Activated CD4-positive, CD25-positive, alpha-beta regulatory T cell treated with anti-CD3 and anti-CD28 coated beads, Interleukin-2, amount 50 U/mL, for 16 hours (primary cell): ENCODE measurements at places on chromosomes 3 and 15.
A peak's percentile ranks its signal among the peaks of the same experiment; 100 is the strongest.

DNA sequence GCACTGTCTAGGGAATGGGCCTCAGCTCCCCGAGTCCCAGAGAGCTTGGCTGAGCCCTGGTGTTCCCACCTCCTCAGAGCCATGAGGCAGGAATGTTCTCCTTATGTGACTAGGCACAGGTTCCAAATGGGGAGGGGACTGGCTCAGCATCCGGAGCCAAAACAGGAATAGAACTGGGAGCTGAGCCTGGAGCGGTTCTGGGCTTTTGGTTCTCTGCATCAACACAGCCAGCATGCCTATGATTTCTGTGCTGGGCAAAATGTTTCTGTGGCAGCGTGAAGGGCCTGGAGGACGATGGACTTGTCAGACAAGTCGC lies at the start of gene FAM131A:
TSS of gene FAM131A (plus strand) at position 202 of the 316 bp plus-strand sequence. CDS start at position 233, 31 bp downstream.
- DNase-seq: no peak

GRCh38 chr15:71678191-71678590 lies 132.2 kb upstream of the NR2E3 start:
- no peak for DNase-seq

- no peak for DNase-seq
These were observed 56.0 kb downstream of the RPLP1 start for GRCh38 chr15:69508659-69509058.

GRCh38 chr3:195039180-195039843 lies 231.6 kb downstream of the XXYLT1 start:
- no peak for DNase-seq

GRCh38 chr3:64659617-64659978 lies 28.2 kb downstream of the ADAMTS9 start:
- DNase-seq: no peak

DNA sequence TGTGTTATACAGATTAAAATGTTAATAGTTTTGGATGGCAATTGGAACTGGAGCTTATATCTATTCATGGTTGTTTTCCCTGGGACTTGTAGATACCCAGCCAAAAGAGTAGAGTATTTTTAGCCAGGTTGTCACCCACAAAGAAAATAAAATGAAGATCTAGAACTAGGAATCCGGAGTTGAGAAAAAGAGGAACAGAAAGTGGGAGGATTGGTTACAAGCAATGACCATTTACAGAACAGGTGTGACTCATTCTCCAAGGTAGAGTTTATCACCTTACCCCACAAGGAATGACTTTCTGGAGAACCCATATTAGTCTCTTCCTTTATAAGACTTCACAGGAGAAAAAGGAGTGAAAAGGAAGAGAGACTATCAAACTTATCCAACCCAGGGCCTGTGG lies 99.8 kb downstream of the TMEM108 start:
- no peak for DNase-seq

DNA sequence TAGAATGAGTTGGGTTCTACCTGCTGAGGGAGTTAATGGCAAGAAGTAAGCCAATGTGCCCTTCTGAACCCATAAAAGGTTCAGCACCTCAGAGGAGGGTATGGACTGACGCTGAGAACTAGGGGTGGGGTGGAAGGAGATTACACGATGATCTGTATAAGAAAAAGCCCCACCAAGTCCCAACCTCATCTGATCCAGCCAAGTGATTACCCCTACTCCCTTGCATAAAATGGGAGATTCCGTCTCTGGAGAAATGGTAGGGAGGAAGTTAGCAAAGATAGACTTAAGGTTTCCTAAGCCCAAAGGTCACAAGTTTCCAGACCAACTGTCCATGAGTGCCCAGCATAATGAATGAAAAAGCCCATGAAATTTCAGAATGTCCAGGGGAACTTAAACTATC lies 7.1 kb upstream of the DVL3 start:
- DNase-seq: no peak

DNA sequence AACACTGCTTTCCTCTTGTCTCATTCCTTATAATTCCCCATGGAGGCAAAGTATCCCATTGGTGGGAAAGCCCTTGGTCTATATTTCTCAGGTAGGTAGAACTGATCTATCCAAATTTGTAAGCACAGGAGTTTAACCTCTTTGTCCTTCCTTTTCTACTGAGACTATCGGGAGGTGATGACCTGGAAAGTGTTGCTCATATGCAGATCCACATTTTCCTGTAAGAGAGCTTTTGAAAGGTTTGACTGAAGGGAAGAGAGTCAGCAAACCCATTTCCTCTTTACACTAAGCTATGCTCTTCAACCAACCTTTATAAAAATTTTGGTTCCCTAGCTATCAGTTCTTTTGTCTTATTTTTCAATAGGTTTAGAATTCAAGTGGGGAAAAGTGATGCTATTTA lies 200.7 kb downstream of the TIGIT start:
- no peak for DNase-seq

DNA sequence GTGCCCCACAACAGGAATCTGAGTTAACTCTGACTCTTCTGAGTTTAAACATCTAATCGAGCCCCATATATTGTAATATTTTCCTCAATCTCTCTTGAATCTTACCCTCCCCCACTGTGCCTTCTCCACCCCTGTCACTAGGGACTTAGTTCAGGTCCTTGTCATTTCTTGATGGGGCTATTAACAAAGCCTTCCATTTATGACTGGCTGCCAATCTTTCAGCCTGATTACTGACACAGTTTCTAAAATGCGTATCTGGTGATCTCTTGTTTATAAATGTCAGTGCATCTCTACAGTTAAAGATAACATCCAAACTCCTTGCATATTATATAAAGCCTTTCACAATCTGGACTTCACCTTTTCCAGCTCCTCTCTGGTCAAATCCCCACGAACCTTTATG lies 124.3 kb downstream of the IGSF11 start:
- DNase-seq: no peak

DNA sequence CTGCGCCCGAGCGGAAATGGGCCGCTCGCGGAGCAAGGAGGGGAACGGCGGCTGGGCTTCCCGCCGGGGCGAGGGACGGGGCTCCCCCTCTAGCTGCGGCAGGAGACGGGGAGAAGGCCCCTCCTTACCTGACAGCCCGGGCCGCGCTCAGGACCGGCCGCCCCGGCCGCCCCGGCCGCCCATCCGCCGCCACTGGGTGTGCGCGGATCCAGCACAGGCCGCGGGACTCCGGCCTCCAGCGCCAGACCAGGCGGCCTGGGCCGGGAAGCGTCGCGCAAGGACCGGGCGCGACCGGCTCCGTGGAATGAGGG lies 296 bp downstream of the TPRA1 start:
- DNase-seq: no peak

DNA sequence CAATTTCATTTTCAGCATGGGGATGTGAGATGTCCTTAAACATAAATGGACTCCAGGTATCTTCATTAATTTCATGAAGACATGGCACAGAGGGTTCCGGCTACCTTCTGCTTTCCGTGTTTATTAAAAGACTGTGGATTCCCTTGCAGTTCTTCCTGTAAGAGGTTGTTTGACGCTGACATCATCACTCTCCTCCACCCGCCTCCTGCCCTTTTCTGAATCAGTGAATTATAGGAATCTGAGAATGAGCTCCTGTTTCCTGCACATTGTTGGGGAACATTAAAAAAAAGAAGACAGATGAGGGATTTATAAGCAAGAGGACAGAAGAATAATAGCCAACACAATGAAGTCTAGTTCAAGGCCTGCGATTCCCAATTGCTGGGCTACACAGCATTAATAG lies 191.3 kb downstream of the LPP start:
- no peak for DNase-seq

DNA sequence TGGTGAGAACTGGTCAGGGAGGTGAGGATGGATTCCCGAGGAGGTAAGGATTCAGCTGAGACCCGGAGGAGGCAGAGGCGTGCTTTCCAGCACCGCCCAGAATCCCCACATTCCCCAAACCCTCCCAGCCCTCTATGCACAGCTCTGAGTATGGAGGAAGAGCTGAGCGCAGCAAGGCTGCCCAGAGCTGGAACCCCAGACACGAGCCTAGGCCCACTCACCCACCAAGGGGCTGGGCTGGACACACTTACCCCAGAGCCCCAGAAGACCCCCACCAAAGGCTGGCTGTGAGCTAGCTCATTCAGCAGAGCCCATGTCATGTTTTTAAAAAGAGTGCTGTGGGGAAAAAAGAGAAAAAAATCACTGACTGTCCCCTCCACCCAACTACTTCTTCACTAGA lies 271.5 kb downstream of the XXYLT1 start:
- no peak for DNase-seq

GRCh38 chr3:107581230-107581629 lies 58.5 kb downstream of the BBX start:
- DNase-seq: no peak

GRCh38 chr3:127697551-127698240 lies 24.9 kb downstream of the ABTB1 start:
- no peak for DNase-seq

DNA sequence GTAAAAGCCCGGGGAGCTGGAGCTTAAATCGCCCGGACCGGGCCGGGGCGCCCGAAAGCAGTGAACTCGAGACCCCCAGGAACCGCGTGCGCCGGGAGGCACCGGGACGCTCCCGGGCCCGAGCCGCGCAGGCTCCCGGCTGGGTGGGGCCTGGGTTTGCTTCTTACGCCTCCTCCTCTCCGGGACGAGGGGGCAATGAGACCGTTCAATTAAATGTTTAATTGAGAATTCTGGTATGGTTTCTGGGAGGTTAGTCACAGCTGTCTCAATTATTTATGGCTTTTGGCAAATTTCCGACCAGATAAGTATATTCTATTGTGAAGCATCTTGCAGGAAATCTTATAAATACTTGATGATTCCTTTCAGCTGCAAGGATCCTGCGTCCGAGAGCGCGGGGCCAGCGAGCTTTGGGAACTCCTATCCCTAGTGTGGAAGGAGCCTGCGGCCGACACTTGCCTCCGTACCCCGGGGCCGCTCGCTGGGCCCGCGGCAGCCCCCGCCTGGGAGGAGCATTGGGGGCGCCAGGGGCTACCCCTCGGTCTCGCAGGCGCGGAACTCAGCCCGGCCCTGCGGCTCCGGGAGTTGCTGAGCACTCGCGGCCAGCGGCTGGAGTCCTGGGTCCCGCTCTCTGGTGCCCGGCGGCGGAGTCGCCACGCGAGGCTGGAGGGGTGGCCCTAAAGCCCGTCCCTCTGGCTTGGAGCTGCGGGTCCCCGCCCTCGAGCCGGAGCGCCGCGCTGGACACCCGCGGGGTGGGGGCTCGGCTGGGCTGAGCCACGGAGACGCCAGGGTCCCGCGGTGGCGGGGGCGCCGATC lies 10.3 kb downstream of the ISL2 start:
- DNase-seq: no peak

- peak; percentile 62 for DNase-seq
These were observed 131.6 kb upstream of the RASGRP1 start for GRCh38 chr15:38696109-38696727.

DNA sequence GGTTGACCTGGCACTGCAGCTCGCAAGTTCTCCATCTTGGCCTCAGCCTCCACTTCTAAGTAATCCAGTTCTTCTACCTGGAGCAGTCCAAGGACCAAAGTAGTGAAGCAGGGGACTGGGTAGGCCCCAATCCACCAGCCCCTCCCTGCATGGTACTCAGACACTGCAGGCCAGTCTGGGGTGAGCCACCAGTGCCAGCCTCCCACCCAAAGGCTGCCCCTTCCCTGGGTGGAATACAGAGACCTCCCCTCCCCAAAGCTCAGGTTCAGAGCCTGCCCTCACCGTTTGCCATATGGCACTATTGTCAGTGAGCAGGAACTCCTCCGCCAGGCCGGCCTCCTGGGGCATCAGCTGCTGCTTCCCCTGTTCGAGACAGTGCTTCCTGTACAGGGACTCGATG lies 10.8 kb downstream of the POLG start:
- no peak for DNase-seq

DNA sequence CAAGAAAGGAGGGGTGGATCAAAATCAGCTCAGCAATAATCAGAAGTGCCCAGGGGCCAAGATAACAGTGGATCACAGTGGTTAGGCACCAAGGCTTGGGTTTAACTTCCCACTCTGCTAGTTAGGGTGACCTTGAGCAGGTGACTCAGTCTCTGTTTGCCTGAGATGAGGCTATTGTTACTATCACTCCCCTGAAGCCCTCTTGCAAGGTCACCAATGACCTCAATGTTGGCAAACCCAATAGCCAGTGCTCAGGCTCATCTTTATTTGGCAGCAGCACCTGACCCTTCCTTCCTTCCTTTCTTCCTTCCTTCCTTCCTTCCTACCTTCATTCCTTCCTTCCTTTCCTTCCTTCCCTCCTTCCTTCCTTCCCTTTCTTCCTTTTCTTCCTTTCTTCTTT lies 102.4 kb upstream of the HACD2 start:
- no peak for DNase-seq

- no peak for DNase-seq
These were observed 77.2 kb upstream of the RASGRF1 start for GRCh38 chr15:79167776-79168175.

GRCh38 chr15:88747111-88747510 lies 56.1 kb upstream of the ACAN start:
- DNase-seq: no peak

DNA sequence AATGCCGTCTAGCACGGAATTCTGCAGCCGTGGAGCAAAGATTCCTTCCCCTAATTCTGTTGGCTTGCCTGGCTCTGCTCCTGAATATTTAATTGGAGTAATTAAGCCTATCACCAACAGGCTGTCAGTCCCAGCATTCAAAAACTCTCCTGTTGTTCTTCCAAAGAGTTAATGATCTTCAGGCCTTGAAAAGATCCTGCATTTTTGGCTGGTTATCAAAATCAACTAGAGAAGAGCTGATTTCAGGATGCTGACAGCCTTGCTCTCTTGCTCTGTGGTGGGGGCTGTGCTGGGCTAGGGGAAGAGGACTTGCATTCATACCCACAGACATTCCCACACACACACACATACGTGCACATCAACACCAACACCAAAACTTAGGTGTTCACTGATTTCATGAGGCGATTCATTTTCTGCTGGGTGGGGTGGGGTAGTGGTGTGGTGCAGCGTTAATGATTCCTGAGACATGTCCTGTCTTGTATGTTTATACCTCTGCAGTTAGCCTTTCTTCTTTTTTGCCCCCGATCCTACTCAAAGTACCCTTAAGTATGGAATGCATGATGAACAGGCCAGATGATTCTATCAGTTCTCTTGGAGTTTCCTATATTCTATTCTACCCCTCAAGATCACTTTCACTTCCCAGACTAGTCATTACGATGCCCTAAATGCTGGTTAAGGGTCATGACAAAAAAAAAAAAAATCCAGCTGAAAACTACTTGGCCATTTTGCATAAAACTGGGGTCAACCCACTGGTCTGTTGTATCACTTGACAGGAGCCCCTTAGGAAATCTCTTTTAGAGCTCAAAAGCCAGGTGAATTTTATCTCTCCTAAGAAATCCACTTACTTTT lies 42.3 kb downstream of the CPN2 start:
- no peak for DNase-seq
